ENCODE measurements at places on chromosomes 2 and 18.

DNA sequence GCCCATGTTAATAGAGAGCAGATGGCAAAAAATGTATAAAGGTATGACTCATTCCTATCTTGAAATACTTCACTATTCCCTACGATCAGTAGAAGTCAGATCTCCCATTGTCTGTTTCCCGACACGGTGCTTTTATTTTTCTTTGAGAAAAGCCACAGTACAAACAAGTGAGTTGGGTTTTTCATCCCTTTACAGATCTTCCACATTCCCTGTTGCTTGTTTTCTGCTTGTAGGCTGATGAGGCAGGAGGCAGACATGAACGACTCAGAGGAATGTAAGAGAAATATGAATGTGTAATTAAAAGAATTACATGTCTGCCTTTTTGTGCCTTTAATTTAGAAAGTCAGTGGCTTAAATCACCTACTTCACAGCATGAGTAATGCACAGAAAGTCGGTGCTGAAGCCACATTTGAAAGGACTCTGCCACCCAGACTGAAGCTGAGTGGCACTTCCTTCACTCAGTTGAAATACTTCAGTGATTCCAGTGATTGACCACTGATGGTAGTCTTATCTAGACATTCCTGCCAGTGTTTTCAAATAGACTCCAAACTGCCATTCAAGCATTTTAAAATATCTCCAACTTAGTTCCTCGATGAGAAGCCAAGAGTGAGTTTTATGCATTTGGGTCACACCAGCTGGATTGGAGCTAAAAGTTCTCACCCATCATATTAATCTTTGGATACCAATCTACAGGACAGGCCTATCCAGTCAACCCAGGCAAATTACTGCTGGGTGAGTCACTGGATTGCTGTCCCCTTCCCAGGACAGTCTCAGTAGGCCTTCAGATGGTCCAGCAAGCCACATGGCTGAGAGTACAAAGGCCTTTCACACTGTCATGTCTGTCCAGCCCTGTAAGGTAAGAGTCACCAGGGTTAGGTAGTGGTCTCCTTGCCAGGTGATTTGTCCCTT lies 79.0 kb downstream of the COLEC12 start:
- DNase-seq: no peak

DNA sequence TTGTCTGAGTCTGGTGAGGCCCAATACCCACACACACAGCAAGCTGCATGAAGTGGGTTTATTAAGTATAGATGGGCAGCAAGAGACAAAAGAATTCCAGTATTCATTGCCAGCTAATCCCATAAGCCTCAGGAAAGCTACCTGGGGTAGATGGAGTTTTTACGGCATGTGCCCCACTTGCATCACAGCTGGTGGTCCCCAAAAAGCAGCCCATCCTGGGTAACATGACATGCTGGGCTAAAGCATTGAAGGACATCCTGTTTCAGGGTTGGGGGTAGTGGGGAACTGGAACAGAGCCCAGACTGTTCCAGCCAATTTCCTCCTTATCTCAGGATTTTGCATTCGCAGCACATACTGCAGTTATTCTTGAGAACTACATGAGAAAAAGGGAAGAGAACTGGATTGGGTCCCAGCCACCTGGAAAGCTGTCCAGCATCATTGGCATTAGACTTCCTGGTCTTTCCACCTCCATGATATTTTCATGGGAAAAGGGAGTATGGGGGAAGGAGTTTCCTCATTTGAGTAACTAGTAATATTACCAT lies 240.1 kb upstream of the MMADHC start:
- DNase-seq: no peak

DNA sequence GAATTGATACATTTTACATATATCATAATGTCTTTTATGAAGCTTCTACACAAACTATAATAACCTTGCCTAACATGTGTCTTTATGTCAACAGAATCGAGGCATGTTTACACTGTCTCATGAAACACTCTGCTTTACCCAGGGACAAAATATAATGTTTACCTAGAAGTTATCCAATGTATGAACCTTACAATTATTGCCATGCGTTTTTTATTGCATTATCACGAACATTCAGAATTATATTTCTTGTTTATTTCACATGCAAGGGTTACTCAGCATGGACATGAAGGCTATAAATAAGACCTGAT lies 19.8 kb downstream of the LONRF2 start:
- DNase-seq: no peak

- no peak for DNase-seq
Observed at GRCh38 chr2:227423656-227424499, 36.1 kb upstream of the SCYGR1 start.

DNA sequence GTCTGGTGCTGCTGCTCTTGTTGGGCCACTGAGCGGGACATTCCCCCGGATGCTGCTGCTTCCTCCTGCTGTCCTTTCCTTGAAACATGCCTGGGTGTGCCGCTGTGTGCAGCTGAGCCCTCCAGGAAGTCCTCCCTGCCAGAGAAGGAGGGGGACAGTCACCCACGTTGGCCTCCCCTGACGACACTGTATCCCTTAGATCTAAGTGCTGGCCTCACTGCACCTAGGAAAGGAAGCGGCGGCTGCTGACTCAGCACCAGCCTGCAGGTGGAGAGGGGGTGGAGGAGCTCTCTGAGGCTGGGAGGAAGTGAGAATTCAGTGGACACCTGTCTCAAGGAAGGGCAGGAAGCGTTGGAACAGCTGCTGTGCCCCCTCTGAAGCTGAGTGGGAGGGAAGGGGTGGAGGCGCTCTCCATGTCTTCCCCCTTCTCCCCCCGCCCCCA lies 239.8 kb downstream of the HAUS1 start:
- DNase-seq: peak; percentile 34

DNA sequence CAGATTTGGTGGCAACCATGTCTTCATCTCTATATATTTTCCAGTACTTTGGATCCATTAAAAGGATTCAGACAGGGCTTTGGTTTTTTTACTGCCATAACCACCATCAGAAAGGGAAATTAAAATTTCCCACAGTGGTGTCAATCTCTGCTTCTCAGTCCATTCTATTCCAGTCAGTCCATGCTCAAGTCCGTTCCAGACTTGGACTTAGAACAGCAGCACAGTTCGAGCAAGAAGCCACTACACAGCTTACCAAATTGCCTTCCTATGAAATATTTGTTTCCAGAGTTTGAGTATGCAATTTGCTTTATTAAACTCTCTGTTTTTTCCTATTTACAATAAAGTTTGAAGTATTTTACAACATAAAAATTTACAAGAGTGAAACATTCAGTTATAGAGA lies 306.5 kb upstream of the GULP1 start:
- DNase-seq: no peak

DNA sequence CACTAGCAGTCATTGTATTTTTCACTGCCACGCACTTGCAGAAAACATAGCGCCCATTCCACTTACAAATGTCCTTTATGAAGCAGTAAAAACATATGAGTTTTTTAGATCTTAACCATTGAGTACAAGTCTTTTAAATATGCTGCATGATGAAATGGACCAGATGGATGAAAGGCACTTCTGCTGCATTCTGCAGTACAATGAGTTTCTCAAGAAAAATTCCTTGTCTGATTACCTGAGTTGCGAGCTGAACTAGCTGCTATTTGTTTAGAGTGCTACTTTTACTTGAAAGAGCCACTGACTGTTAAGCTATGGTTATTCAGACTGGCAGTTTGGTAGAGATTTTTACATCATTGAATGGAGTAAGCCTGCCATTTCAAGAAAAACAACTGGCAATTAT lies 825.5 kb upstream of the ACVR2A start:
- no peak for DNase-seq

- DNase-seq: no peak
Observed at GRCh38 chr2:189506514-189506976, 65.3 kb downstream of the WDR75 start.

DNA sequence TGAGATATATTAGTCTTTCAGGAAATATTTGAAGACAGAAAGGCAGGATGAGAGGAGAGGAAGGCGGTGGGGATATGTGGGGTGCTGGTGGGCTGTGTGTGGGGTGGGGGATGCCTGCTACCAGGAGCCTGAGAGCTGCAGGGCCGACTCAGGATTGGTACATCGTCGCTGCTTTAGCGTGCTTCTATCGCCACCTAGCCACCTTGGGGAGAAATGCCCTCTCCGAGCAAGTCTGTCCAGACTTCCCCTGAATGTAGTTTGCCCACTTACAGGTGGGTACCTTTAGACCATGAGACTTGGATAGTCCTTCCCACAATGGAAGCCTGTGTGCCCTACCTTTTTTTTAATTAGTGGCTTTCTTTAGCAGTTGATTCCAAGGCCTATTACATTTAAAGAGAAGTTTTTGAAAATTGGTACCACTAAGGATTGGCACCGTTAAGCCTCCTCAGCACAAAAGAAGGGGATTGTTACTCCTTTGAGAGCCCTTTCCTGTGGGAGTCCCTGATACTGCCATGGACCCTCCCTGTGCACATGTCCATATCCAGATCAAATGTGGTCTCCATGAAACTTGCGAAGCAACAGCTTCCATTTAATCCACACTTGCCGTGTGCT lies 114.1 kb upstream of the NDUFV2 start:
- DNase-seq: peak; percentile 21

GRCh38 chr18:61336766-61337165 lies 3.5 kb downstream of the CDH20 start:
- DNase-seq: no peak

GRCh38 chr18:45645610-45646009 lies 30.3 kb downstream of the SLC14A2 start:
- DNase-seq: no peak

Data from activated CD4-positive, alpha-beta T cell treated with anti-CD3 and anti-CD28 coated beads for 24 hours (primary cell).